ENCODE measurements at places on chromosomes 13 and 19.

GRCh38 chr19:41447732-41448332 is 4.9 kb downstream of the ERICH4 start:
- no peak for DNase-seq

DNA sequence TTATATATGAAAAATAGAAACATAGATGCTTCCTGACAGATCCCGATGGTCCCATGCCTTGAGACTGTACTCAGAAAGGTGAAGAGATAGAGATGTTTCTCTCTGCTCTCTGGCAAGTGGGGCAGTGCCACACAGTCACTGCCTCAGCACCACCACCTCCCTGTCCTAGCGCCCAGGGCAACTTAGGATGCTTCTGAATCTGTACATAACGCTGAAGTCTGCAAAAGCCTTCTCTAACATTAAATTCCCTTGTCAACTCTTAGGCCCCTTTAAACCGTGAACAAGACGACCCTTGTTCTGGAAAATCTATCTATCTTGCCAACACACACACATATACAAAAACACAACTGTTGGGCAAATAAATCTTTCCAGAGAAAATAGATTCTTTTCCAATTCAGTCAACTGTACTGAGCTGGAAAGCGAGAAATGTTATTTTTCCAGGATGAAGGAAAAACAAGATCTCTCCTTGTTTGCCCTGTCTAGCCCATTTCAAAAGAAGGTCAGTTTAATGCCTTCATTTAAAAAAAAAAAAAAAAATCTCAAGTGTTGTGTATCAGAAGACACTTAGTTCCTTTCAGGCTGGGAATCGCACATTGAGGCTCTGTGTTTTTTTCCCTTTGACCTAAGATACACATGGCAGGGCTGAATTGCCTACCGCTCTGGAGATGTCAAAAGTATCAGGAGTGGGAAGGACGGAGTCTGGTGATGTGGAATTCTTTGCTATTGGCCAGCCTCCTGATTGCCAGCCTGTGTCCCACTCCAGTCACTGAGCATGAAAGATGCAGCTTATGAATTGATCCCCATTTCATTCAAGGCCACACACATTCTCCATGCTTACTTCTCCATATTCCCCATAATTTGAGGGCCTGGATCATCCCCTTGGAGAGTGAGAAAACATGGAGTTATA is 241.4 kb downstream of the LACC1 start:
- no peak for DNase-seq

GRCh38 chr13:36261976-36262375 is 35.6 kb downstream of the CCDC169 start:
- DNase-seq, result no peak

DNA sequence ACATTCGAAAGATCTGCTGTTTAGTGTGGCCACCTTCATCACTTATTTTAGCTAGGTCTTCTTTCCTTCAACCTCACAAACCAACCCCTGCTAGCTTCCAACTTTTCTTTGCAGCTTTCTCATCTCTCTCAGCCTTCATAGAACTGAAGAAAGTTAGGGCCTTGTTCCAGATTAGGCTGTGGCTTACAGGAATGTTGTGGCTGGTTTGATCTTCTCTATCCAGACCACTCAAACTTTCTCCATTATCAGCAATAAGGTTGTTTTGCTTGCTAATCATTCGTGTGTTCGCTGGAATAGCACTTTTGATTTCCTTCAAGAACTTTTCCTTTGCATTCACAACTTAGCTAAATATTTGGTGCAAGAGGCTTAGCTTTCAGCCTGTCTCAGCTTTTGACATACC is 44.7 kb downstream of the CARS2 start:
- DNase-seq, result no peak

DNA sequence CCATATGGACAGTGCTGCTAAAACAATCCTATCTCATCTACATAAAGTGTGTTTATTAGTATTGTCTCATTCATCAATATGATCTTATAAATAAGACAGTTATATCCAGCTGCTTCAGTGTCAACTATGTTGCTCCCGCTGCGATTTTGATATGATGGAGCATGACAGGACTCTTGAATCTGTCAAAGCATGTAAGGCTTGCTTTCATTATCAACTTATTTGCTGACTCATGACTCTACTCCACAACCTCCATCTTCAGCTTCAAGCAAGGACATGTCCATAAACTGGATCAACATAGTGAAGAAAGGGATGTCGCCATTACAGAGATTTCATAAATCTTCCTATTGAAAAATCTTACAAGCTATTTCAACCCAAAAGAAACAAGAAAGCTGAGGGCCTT is 2812.6 kb downstream of the PCDH9 start:
- no peak for DNase-seq

DNA sequence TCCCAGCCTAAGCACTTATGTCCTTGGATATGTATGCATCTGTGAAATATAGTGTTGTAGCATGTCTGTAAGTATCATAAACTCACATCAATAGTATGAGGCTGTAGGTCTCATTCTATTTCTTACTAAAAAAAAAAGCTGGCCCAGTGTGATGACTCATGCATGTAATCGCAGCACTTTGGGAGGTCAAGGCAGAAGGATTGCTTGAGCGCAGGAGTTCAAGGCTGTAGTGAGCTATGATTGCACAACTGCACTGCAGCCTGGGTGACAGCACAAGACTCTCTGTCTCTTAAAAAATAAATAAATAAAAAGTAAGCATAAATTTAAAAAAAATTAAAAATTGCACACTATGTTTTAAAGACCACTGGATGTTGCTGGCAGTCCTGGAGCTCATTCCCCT is 79.1 kb upstream of the SPATA13 start:
- no peak for DNase-seq

- no peak for DNase-seq
Observed at GRCh38 chr19:2034729-2035589, 16.1 kb downstream of the MKNK2 start.

DNA sequence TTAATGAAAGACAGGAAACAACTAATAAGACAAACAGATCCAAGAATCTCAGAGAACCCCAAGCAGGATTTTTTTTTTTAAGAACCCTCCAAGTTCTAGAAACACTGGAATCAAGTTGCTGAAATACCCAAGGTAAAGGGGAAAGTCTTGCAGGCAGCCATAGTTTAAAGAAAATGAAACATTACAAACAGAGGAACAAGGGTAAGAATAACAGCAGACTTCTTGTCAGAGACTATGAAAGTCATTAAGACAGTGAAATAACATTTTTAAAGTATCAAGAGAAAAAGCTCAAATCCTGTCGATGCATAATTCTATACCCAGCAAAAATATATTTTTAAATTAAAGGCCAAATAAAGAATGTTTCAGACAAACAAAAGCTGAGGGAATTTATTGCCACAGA is 67.1 kb downstream of the WASF3 start:
- DNase-seq, result no peak

DNA sequence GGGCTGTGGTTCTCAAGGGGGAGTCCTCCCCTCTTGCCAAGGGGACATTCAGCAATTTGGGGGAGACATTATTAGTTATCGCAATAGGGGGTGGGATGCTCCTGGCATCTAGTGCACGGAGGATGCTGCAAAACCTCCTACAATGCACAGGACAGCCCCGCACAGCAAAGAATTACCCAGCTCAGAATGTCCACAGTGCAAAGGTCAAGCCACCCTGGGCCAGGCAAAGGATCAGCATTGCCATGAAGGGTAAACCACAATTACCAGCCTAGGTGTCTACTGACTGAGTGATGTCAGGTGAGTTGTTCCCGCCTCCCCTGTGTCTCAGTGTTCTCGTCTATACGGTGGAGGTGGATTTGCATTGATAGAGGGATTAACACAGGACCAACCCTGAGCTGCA is 2.4 kb upstream of the METTL21C start:
- DNase-seq, result no peak

All from NCI-H1105 treated with DMSO at 0.1 percent for 48 hours (cell line).